Stimulated activated CD8-positive, alpha-beta memory T cell treated with anti-CD3 and anti-CD28 coated beads, Interleukin-4, amount 100 ng/mL, for 4 hours (primary cell): ENCODE measurements at places on chromosomes 16 and 17.

DNA sequence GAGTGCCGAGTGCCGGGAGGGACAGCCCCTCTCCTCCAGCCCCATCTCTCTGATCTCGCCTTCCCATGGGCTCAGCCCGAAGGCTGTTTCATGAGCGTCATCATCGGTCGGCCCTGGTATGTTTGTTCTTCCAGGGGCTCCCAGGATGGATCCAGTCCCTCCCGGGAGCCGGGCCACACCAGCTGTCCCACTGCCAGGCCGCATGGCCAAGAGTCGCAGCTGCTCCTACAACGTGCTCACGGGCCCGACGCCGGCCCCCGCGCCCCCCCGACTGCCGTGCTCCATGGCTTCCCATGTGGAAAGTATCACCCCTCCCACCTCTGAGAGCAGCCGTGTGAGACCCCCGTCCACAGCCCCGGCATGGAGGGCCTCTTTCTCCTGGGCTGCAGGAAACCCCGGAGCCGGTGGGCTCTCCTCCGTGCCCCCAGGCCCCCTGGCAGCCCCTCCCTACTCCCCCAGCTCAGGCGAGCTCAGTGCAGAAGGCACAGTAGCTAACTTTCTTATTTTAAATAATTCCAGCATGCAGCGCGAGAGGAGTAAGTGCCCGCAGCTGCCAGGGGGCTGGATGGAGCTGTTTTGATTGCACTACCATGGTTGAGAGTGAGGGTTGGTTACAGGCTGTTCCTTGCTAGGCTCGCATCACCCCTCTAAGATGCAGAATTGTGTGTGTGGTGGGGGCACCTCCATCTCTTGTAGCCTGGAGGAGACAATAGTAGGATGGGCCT lies 26.6 kb upstream of the GSE1 start:
- DNase-seq: no peak

GRCh38 chr17:74394275-74394950 lies 27.1 kb downstream of the GPR142 start:
- no peak for DNase-seq

GRCh38 chr17:52120465-52120864 lies 38.0 kb downstream of the CA10 start:
- DNase-seq: no peak

- no peak for DNase-seq
Observed at GRCh38 chr16:19898924-19899604, 14.4 kb upstream of the GPRC5B start.

GRCh38 chr17:27506348-27507218 lies 50.3 kb downstream of the KSR1 start:
- DNase-seq: no peak

- DNase-seq: no peak
Observed at GRCh38 chr17:6592173-6592572, 35.8 kb upstream of the PITPNM3 start.

GRCh38 chr17:55722742-55723487 lies at the start of gene TMEM100:
TMEM100 (minus strand) TSS chr17:55722864; CDS start chr17:55721070, 1,794 bp downstream.
- DNase-seq: no peak

DNA sequence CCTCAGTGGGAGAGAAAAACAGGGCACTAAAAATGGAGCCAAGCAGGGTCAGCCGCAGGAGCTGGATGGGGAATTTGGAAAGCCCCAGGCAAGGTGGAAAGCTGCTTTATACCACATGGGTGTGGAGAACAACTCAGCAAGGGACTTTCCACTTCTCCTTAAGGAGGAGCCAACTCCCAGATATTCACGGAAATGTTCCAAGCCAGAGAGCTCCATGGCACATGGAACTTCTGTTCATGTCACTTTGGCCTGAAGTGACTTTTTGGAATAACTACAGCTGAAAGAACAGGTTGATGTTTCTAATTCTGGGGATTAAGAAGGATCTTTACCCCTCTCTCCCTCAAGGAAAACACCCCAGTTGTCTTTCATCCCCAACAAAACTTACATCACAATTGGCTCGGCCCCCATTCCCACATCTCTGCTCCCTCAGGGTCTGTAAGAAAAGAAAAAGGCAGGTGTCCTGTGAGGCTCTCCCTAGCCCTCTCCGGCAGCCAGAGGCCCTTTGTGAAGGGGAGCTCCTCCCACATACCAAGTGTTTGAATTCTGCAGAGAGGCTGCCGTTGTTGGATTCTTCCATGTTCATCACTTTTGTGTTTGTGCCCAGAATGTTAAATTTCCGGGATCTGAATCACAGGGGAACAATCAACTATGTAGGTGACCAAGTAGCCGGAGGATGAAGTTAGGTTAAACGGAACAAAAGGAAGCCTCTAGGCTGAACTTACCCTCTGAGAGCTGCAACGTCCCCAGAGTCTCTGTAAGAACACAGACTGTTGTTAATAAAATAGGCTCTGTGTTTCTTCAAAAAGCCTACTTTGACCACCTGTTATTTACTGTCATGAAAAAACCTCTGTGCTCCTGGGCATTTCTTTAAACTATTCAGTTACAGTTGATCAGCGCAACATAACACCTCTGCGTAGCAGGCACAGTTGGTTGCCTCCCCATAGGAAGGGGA lies 41.0 kb downstream of the STAT5A start:
- no peak for DNase-seq
